Ovary (tissue), 10 donors: ENCODE measurements at places on chromosomes 7 and 10. TPM values are rescaled to one million over a fixed set of nuclear protein-coding genes. Genes with fewer than 3 reads are reported as not detected.
A peak's percentile ranks its signal among the peaks of the same experiment; 100 is the strongest.

The JAZF1 gene
- total RNA-seq = 31.0 TPM

DNA sequence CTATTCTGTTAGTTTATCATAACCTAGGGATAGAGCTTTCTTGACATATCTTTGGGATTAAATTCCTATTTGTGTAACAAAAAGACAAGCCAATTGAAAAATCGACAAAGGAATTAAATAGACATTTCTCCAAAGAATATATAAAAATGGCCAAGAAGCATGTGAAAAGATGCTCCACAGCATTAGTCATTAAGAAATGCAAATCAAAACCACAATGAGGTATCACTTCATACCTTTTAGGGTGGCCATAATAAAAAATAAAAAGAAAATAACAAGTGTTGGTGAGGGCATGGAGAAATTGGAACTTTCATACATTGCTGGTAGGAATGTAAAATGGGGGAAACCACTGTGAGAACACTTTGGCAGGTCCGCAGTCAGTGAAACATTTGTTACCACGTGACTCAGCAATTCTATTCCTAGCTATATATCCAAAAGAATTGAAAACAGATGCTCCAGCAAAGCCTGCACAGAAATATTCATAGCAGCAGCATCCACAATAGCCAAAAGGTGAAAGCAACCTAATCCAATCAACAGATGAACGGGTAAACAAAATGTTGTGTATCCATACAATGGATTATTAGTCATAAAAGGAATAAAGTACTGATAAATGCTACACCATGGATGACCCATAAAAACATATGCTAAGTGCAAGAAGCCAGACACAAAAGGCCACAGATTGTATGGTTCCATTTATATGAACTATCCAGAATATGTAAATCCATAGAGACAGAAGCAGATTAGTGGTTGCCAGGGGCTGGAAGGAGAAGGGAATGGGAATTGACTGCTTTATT is 20.5 kb downstream of the SPAG6 start:
- H3K27ac ChIP-seq = no peak overlapping the region
- H3K4me1 ChIP-seq = no peaks in the 10 kb centered on the region
- H3K27me3 ChIP-seq = no peaks in the 10 kb centered on the region
- H3K4me3 ChIP-seq = no peak overlapping the region
- DNase-seq = no peak

DNA sequence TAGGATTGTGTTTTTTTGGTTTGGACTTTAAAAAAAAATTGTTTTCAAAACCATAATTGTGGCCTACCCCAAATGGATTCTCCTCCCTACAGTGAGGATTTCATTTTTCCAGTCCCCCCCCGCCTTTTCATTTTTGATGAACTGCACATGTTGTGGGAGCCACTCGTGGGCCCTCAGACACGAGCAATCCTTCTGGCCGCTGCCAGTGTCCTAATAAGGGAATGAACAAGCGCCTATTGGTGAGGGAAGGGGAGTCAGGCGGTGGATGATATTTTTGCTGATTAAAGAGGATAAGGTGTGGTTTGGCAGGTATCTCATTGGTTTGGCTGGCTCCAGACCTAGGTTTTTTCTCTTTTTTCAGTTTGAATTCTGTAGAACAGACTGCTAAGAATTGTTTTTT is 78.7 kb upstream of the AGBL3 start:
- peak overlapping the region; percentile 47 for H3K27ac ChIP-seq
- no peaks in the 10 kb centered on the region for H3K36me3 ChIP-seq
- H3K4me3 ChIP-seq = no peak overlapping the region
- DNase-seq = peak; percentile 60
- peaks cover 28% of the 10 kb centered on the region for H3K4me1 ChIP-seq

DNA sequence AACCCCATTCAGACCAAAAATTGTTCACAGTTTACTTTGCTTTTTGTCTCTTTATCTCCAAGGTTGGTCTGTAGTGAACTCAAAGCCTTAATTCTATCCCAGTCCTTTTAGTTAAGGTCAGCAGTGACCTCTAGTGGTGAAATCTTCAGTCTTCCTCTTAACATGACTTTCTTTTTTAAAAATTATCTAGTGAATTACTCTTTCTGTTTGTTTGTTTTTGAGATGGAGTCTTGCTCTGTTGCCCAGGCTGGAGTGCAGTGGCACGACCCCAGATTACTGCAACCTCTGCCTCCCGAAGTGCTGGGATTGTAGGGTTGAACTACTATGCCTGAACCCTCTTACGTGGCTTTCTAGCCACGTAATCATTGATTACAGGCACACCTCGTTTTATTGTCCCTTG is 25.0 kb downstream of the ZNF487 start:
- H3K4me1 ChIP-seq = no peaks in the 10 kb centered on the region
- H3K27ac ChIP-seq = no peak overlapping the region
- DNase-seq = no peak
- no peaks in the 10 kb centered on the region for H3K36me3 ChIP-seq
- H3K4me3 ChIP-seq = no peak overlapping the region

The PRSS1 gene
- not detected for total RNA-seq

DNA sequence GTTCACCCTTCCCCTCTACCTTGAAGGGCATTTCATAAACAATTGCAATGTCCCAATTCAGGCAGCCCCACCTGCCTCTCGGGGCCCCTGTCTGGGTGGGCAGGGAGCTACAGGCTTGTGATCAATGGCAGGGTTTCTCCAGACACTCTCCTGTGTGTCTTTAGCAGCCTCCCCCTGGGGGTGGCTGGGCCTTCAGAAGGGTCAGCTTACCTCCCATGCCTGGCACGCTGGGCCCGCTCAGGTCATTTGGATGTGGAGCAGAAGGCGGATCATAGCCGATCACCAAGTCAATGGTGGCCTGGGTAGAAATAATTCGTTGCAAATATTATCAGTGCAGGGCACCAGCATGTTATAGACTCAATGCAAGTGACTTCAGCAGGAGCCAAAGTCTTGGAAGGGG is 56.3 kb downstream of the MYOF start:
- H3K4me3 ChIP-seq = no peak overlapping the region
- DNase-seq = no peak
- peaks cover 7% of the 10 kb centered on the region for H3K4me1 ChIP-seq

The LIPJ gene
- 0.15 TPM for total RNA-seq

- H3K4me3 ChIP-seq = no peak overlapping the region
- H3K36me3 ChIP-seq = no peaks in the 10 kb centered on the region
- peak; percentile 44 for DNase-seq
- no peaks in the 10 kb centered on the region for H3K27me3 ChIP-seq
- no peaks in the 10 kb centered on the region for H3K4me1 ChIP-seq
- H3K27ac ChIP-seq = no peak overlapping the region
These were observed 123.8 kb downstream of the KCNMA1 start for GRCh38 chr10:77513781-77514331.

- no peaks in the 10 kb centered on the region for H3K27me3 ChIP-seq
- peaks cover 14% of the 10 kb centered on the region for H3K4me1 ChIP-seq
- H3K36me3 ChIP-seq = no peaks in the 10 kb centered on the region
- no peak overlapping the region for H3K27ac ChIP-seq
- H3K4me3 ChIP-seq = no peak overlapping the region
- DNase-seq = no peak
These were observed 112.8 kb downstream of the CDK14 start for GRCh38 chr7:90708841-90709317.

- no peak overlapping the region for H3K27ac ChIP-seq
- H3K36me3 ChIP-seq = no peaks in the 10 kb centered on the region
- H3K4me1 ChIP-seq = peaks cover 3% of the 10 kb centered on the region
- no peaks in the 10 kb centered on the region for H3K27me3 ChIP-seq
- DNase-seq = no peak
These were observed 77.8 kb downstream of the CPEB3 start for GRCh38 chr10:92213049-92213448.

GRCh38 chr10:123149568-123150270 is 1.8 kb downstream of the HMX2 start:
- H3K36me3 ChIP-seq = no peaks in the 10 kb centered on the region
- no peak for DNase-seq
- no peak overlapping the region for H3K27ac ChIP-seq
- H3K4me3 ChIP-seq = no peak overlapping the region
- peaks cover 2% of the 10 kb centered on the region for H3K4me1 ChIP-seq
- peaks cover 14% of the 10 kb centered on the region for H3K27me3 ChIP-seq

- no peak overlapping the region for H3K27ac ChIP-seq
- DNase-seq = no peak
- no peaks in the 10 kb centered on the region for H3K36me3 ChIP-seq
- no peaks in the 10 kb centered on the region for H3K27me3 ChIP-seq
- H3K4me3 ChIP-seq = no peak overlapping the region
These were observed 15.8 kb upstream of the SLF2 start for GRCh38 chr10:100896876-100897461.
